ENCODE measurements at places on chromosomes 1 and 21. TPM values are rescaled to one million over a fixed set of nuclear protein-coding genes. Genes with fewer than 3 reads are reported as not detected.
A peak's percentile ranks its signal among the peaks of the same experiment; 100 is the strongest.

The LCE1C gene
- polyA plus RNA-seq = not detected

- H3K4me1 ChIP-seq = peaks cover 27% of the 10 kb centered on the region
Observed at GRCh38 chr1:227774821-227775661, 39.8 kb downstream of the SNAP47 start.

DNA sequence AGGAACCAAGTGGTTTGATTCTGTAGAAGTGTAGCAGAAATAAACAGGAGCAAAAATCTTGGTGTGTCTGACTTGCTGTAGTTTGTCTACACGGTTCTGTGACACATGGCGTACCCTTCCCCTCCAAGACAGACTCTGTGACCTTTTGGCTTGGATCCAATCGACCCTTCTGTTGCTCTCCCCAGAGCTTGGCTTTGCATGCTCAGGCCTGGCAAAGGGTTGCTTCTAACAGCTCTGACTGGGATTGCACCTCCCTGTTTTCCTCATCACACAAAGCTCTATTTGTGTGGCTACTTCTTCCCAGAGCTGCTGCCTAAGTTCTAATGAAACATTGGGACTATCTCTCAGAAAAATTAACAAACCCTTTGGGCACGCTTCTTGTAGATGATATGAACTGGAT lies 24.0 kb downstream of the NGF start:
- DNase-seq = peak; percentile 89

DNA sequence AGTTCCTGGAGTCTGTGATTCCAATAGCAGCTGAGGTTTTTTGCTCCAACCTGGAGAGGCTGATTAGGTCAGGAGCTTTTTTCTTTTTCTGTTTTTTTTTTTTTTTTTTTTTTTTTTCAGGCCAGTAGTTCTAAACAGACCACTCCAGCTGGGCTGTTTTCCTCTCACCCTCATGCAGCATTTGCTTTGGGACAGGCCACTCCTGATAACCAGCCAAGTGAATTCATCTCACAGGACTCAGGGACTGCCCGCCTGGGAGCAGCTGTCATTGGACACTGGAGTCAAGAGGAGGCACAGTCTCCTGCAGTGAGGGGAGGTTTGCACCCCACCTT lies 22.9 kb downstream of the PLXNA2 start:
- no peak overlapping the region for H3K4me3 ChIP-seq
- peaks cover 26% of the 10 kb centered on the region for H3K4me1 ChIP-seq
- DNase-seq = no peak
- H3K27ac ChIP-seq = no peak overlapping the region

GRCh38 chr1:211609120-211610024 lies 30.4 kb upstream of the SLC30A1 start:
- peaks cover 10% of the 10 kb centered on the region for H3K4me1 ChIP-seq
- H3K36me3 ChIP-seq = no peaks in the 10 kb centered on the region
- H3K27ac ChIP-seq = no peak overlapping the region
- no peak for DNase-seq
